ENCODE measurements at places on chromosomes 2 and 18. TPM values are rescaled to one million over a fixed set of nuclear protein-coding genes. Genes with fewer than 3 reads are reported as not detected.

- no peak for DNase-seq
These were observed 44.7 kb downstream of the ANTXR1 start for GRCh38 chr2:69057660-69058059.

DNA sequence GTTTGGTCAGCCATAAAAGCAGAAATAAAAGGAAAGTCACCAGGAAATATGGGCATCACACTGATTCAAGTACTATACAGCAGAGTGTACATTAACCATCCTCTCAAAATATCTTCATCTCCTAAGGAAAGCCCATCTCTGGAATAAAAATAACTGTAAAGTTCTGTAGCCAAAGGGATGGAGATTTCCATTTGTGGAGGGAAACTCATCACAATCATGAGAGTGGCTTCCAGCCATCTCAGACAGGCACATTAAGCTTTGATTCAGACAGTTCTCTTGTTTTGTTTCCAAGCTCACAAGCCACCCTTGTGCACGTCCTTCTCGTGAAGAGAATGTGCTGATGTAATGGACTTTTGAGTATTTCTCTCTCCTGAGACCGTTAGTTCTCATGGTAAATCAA, 695.5 kb downstream of the LRRTM4 start:
- no peak for DNase-seq

- no peak for DNase-seq
These were observed 421.4 kb downstream of the SETBP1 start for GRCh38 chr18:45102126-45102525.

The NFATC1 gene
- 15.4 TPM for total RNA-seq

DNA sequence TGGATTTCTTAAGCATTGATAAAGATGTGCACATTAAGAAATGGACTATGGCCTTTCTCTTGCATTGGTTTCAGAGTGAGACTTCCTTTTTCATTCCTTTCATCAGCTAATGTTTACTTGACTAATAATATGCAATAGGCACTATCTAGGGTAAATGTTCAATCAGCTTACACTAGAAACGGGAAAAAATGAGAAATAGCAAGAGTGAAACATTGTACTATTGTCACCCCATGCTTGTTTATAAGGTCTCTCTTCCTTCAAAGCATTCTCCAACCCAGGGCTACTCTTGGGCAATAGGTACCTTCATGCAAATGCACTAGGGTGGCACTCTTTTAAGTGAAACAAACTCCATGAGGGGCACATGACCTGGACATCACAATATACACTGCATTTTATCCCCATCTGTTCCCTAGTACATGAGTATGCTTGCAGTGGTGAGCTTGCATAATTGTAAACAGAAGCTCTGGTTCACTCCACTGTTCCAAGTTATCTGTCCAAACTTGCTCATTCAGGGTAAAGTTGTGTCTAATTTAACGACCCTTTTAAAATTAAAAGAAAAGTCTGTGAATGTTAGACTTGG, 402.3 kb downstream of the ERBB4 start:
- no peak for DNase-seq

DNA sequence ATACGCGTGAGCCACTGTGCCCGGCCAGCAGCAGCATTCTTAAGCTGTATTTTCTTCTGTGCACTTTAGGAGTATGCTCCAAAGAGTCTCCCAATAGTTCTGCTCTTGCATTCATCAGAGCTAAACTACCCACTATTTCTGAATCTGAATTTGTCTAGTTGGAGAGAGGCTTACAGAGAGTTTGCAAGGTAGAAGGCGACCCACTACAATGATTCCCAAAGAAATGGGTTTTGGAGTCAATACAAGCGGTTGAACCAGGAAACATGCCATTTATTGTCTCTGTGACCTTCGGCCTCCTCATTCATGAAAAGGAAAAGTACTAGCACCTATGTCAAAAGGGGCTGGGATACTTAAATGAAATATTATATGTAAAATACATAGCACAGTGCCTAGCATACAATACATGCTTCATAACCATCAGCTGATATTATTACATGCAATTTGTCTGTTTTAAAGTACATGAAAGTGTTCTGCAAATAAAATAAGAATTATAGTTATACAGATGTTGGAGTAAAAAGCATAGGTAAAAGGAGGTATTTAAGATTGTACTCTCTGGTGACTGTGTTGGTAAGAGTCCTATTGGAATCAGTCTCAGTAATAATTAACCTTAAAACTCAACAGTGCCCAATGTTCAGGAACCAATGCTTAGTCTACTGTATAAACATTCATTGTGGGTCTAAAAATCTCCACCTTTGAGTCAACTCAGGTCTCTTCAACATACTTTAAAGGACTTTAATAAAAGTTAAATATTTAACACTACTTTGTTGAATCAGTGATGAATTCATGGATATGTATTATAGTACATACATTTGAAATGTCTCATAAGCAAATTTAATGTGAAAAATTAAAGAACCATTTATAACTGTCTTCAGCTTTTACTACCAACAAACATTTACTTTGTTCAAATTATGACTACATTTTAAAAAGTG, 89.8 kb upstream of the GRB14 start:
- no peak for DNase-seq

GRCh38 chr2:44342854-44343253, 18.4 kb downstream of the PREPL start:
- no peak for DNase-seq

DNA sequence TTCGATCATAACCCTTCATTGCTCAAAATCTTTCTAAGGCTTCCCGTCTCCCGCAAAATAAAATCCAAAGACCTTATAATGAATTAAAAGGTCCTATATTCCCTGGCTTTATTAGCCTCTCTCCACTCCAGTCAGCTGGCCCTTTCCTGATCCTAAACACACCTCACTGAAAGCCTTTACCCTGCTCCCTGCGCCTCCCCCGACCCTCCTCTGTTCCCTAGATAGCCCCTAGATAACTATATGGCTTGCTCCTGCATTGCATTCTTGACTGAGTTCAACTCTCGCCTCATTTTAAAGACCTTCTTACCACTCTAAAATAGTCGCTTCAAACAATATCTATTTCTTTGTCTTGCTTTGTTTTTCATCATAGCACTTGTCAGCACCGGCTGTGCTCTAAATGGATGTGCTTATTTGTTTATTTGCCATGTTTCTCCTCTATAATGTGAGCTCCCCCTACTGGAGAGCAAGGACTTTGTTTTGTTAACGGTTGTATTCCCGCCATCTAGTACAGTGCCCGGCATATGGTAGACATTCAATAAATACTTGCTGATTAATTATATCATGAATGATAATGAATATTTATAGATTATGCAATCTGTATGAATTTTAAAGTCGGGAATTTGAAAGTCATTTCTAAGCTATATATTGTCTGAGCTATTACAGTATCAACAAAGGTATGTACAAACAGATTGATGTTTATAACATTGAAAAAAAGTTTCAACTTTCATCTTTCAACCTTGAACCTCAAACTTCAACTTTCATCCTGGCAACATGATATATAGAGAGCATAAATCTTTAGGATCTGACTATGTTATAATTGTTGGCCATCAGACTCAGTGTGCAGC, 32.4 kb upstream of the VIT start:
- DNase-seq, result no peak

The RASGRP3 gene
- 66.5 TPM for total RNA-seq

GRCh38 chr2:39488450-39488849, 51.4 kb upstream of the MAP4K3 start:
- DNase-seq, result no peak

The MFF gene
- 79.1 TPM for total RNA-seq

- DNase-seq, result no peak
These were observed 421 bp upstream of the VAMP5 start for GRCh38 chr2:85583667-85584353.

- no peak for DNase-seq
These were observed 27.2 kb downstream of the CDKL4 start for GRCh38 chr2:39216346-39217191.

The TSHZ1 gene
- 18.6 TPM for total RNA-seq

DNA sequence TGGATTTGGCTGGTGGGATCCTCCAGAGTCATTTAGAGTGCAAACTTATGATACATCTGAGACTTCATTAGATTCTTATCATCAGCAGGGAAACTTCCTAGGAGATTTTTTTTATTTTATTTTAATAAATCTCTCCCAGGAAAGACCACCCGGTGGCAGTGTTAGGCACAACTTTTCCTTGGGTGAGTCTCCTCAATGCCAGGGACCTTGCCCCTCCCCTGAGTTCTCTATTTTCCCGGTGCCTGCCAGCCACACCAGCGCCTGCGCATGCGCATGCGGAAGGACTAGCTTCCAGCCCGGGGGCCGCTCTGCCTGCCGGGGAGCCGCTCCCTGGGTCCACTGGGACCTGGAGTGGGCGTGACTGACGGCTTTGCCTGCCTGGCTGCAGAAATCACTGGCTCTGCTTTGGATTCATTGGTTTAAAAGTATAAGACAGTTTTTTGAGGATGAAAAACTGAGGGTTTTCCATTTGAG, 86.6 kb downstream of the TMEM182 start:
- peak; percentile 76 for DNase-seq

The HOXD10 gene
- total RNA-seq, result not detected

- no peak for DNase-seq
These were observed 202.3 kb downstream of the MREG start for GRCh38 chr2:215811003-215811402.

DNA sequence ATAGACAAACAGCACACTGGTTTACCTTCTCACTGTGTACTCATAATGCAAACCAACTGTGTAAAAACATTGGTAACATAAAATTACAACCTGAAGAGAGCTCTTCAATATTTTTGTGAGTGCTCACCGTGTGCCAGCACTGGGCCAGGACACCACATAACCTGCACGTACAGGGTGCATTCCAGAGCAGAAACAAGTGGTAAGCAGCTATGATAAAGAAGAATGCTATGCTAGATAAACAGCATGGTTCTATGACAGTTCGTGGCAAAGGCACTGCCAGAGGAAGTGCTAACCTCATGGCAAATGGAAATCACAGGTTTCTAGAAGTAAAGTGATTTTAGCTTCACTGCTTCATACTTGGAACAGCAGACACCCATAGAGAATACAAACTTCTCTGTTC, 343.5 kb downstream of the MTX2 start:
- no peak for DNase-seq

The SFT2D3 gene
- 3.4 TPM for total RNA-seq

The UGT1A6 gene
- total RNA-seq, result not detected

The SERPINB7 gene
- total RNA-seq, result not detected

GRCh38 chr2:26193578-26194231, 20.8 kb downstream of the GAREM2 start:
- no peak for DNase-seq

GRCh38 chr2:43356774-43357173, 130.4 kb upstream of the ZFP36L2 start:
- no peak for DNase-seq

The TMEM163 gene
- 0.80 TPM for total RNA-seq

GRCh38 chr2:2621855-2622254, 290.8 kb upstream of the MYT1L start:
- no peak for DNase-seq

The PLEKHH2 gene
- total RNA-seq, result 1.6 TPM

The KCNF1 gene
- total RNA-seq, result 0.11 TPM

- DNase-seq, result no peak
These were observed 27.2 kb downstream of the ST6GAL2 start for GRCh38 chr2:106858810-106859209.

The CELF4 gene
- 0.31 TPM for total RNA-seq

GRCh38 chr2:65660340-65660739, 227.9 kb upstream of the SPRED2 start:
- no peak for DNase-seq

- no peak for DNase-seq
These were observed 196.4 kb downstream of the HRH4 start for GRCh38 chr18:24656551-24657443.

The AQP12B gene
- total RNA-seq, result not detected

GRCh38 chr18:44836263-44836662, 155.6 kb downstream of the SETBP1 start:
- DNase-seq, result no peak

DNA sequence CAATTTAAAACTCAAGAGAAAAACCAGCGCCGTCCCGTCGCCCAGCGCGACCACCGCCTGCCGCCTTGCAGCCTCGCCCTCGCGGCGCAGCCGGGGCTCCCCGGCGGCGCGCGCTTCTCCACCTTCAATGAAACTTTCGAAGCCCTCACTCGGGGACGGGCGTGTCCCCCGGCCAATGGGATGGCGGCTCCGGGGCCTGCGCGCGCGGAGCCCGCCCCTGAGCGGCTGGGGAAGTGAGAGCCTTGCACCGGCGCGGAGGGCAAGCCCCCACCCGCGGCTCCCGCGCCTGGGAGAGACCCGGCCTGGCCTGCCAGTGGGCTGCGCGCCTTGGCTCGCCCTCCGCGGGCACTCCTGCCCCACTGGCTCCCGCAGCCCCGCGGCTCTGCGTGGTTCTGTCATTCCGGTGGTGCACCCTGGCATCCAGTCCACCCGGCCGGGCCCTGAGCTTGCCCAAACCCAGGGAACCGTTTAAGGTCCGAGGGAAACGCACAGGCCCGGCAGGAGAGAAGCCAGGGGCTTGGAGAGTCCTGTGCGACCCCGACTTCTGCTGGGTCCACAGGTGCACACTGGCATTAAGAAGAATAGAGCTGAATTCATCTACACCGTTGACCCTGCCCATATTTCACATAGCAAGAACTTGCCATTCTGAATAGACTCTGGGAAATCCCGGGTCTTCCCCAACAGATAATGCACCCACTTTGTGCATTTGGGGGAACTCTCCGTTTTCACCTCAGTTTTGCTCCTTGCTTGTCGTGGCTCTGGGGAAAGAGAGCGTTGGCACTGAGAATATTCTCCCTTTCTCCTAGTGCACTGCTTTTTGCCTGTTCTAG, at the start of gene PIEZO2:
TSS of gene PIEZO2 (minus strand) at position 129 of the 830 bp plus-strand sequence. CDS start 981 bp downstream, outside the sequence.
- DNase-seq, result peak; percentile 29

DNA sequence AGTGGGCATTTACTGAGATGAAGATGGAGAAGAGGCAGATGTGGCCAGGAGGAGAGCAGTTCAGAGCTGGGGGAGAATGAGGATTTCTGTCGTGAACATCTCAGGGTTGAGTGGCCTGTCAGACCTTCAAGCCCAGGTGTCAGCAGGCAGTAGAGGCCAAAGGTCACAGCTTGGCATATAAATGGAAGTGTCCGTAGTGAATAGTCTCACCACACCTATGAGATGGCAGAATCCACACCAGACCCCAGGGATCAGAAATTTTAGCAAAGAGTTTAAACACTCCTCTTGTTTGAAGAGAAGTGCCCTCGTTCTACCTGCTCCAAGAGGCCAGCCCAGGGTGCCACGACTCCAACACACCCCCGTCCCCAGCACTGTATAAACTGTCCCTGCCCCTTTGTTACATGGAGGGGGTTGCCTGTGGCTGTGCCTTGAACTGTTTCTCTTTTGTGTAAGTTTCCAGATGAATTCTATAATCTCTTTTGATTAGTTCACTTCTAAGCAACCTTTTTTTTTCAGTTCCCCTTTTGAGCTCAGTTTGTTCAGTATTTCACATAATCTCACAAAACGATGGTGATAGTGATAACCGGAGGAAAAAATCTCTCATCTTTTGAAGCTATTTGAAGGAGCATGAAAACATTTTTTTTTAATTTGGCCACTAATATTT, 69.0 kb upstream of the TTC39C start:
- DNase-seq, result no peak
